GM13977 (cell line): ENCODE measurements at places on chromosomes 2 and 18.
A peak's percentile ranks its signal among the peaks of the same experiment; 100 is the strongest.

DNA sequence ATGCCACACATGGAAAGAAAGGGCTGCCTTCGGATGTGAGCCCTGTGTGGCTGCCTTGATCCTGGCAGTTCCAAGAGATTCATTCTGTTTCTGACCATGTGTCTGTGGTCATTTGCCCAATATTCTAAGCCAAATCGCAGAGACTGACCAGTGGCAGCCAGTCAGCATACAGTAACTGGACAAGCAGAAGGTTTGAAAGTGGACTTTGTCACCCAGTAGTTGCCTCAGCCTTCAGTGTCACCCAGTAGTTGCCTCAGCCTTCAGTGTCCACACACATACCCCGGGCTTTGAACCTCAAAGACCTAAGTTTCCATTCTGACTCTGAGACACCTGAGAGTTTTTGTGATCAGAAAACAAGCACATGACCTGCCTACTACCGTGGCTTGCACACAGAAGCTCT is 5.0 kb downstream of the RFX8 start:
- no peak for DNase-seq

DNA sequence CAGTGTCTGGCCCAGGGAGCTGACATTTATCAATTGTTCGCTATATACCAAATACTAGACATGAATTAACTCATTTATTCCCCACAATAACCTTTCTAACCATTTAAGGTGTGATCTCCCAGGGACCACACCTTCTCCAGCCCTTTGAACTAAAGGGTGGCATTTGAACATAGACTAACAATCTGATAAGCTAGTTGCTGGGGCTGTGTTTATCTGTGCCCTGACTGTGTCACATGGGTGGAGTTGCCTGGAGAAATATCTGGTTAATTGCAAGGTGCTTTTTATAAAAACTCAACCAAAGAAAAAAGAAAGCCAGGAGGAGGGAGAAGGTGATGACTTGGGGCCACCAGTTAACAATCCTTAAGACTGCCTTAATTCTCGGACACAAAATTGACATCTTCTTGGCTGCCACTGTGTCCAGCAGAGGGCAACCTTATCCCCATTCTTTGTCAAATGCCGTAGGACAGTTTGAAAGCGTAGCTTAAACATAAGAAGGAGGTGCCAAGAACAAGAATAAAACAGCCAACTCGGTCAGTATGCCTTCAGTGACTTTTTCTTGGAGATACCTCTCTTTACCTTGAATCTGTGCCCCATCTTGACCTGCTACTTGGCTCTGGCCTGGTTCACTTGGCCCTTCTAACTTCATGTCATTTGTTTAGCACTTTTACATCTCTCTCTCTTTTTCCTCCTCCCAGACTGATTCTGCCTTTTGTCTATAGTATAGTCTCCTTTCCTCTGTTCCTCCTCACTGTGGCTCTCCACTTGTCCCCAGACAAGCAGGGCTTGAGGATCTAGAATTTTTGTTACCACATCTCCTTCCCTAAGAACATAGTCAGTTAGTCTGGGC is 183.4 kb downstream of the MYO3B start:
- DNase-seq, result peak; percentile 36

GRCh38 chr2:98532756-98533155 is 75.6 kb downstream of the COA5 start:
- no peak for DNase-seq

DNA sequence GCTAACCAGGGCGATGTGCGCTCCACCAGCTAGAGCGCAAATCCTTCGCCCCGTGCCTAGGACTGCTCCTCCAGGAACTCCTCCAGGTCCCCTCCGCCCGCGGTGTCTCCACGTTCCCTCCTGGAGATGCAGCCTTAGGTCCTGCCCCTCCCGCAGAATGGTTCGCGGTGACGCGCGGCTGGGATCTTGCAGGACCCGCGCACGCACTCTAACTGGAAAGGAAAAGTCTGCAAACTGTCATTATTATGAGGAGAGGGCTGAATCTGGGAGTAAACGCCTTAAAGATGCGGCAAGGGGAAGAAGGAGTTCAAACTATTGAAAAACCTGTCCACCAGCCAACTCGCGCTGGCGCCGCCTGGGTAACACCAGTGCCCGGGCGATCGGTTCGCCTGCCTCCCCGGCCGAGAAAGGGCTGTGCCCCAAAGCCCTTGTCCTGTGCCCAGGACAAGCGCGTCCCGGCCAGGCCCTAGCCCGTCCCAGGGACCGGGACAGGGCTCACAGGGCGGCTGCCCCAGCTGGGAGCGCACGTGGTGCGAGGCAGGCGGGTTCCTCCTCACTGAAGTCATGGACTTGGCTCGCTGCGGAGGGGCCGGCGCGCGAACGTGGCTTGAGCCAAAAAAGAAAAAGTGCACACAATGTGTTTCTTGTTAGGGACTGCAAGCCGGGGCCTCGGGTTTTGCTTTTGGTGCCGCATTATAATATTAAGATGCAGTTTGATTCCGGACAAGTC is 5.5 kb upstream of the ID2 start:
- no peak for DNase-seq

DNA sequence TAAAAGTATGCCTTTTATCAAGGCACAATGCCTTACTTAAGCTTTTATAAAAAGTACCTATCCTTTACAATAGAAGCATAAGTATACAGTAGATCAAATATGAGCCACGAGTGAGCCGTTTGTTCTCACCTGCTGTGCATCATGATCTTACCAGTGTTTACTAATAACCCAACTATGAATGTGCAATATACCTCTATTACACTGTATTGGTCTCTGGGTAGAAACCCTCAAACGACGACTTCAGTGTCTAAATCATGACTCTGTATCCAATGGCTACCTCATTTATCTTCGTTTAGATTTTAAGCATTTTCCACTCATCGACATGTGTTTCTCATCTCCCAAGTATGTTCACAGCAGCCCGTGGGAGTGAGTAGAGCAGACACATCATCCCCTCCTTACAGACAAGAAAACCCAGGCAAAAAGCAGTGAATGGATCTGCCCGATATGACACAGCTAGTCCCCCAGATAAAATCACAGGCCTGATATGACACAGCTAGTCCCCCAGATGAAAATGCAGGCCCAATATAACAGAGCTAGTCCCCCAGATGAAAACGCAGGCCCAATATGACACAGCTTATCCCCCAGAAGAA is 279.8 kb downstream of the TNS1 start:
- no peak for DNase-seq

GRCh38 chr18:55248495-55248894 is 289.2 kb upstream of the CCDC68 start:
- no peak for DNase-seq

DNA sequence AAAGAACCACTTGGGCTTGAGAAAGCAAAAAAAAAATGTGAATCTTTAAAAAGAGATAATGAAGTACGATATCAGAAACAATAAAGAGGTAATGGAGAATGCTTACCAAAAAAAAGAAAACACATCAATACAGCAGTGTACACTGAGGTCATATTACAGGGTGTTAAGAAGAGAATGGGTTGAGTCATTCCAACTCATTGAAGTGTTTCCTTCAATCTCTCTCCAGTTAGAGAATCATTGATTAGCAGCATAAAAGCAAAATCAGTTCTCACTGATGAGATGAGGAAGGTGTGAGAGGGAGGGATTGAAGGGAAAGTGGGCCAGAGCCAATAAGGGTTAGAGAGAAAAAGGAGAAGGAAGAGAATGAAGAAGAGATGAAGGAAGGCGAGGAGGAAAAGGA is 43.9 kb upstream of the SGPP2 start:
- DNase-seq, result no peak

DNA sequence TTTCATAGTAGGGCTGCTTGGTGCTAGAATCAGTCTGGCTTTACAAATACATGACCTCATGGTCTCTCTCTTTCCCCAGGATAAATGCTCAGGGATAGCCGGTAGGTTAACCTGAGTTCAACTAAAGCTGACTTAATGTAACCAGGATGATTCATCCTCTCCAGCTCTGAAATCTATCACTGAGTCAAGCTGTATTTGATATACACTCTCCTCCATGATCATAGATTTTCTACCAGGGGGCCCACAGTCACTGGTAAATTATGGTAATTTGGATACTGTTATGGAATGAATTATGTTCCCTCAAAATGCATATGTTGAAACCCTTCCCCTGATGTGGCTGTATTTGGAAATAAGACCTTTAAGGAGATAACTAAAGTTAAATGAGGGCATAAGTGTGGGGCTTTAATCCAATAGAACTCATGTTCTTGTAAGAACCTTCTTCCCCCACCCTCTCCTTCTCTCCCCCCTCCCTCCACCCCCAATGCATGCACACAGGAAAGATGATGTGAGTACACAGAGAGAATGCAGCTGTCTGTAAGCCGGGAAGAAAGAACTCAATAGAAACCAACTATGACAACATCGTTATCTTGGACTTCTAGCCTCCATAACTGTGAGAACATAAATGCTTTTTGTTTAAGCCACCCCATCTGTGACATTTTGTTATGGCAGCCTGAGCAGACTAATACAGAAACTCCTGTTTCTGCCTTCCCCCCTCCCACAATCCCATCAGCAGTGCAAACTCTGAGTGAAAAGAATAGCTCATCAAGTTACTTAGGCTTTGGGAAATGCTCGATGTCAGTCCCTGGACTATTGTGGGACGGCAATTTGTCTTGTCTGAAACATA is 134.9 kb upstream of the KYNU start:
- DNase-seq, result no peak

DNA sequence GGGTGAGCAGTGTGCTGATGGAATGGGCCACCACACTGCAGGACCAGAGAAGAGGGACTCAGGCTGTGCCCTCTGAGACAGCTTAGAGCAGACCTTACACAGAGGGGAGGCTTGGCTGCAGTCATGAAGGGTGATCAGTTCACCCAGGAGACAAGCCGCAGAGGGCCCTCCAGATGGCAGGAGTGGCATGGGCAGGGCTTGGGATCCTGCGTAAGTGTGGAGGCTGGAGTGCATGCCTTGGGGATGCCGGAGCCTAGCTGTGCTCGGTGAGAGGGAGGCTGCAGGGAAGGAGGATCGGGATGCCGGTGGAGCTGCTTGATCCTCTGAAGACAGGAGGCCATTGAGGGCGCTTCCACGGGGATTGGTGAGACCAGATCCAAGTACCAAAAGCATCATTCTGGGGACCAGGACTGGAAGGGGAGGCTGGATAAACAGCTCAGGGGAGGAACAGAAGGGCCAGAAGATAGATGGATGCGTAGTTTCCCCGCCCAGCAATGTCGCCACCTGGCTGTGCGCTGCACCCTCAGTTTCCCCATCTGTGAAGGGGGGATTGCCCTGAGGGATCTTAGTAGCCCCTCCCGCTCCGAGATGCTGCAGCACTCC is 163.4 kb downstream of the INHBB start:
- DNase-seq, result no peak

DNA sequence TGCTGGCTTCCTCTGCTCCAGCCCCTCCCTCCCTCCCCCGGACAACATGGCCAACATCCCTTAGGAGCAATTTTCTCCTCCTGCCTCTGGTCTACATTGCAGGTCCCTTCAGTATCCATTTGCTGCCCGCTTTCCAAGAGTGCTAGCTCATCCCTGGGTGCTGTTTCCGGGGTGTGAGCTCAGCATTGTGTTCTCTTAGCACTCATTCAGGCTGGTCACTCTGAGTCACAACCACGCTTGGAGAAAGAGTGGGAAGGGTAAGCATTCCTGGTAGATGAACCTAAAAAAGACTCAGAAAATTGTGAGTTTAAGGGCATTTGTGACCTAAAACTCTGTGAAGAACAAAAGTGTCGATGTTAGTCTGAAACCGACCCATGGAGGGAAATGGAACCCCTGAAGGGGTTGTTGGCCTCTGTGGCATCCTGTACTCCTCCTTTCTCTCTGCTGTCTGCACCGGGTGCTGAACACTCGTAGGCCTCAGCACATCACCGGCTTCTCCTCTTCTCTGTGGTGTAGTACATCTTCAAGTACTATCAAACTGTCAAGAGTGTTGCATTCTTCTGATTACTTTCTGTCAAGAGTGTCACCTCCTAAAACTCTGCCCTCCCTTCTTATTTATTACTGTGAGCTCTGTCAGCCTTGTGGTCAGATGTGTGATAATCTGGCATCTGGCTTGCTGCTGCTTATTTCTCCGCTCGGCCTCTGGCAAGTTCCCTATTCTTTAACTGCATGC is 73.0 kb downstream of the CTNNA2 start:
- DNase-seq, result no peak

- DNase-seq, result no peak
Measured at GRCh38 chr2:56244506-56244905, 60.7 kb downstream of the CCDC85A start.

- DNase-seq, result peak; percentile 90
Measured at GRCh38 chr2:127591221-127591923, 54.6 kb upstream of the GPR17 start.

GRCh38 chr2:59885541-59885940 is 667.9 kb downstream of the BCL11A start:
- DNase-seq, result no peak

GRCh38 chr2:1371082-1371481 is 42.2 kb upstream of the TPO start:
- no peak for DNase-seq

DNA sequence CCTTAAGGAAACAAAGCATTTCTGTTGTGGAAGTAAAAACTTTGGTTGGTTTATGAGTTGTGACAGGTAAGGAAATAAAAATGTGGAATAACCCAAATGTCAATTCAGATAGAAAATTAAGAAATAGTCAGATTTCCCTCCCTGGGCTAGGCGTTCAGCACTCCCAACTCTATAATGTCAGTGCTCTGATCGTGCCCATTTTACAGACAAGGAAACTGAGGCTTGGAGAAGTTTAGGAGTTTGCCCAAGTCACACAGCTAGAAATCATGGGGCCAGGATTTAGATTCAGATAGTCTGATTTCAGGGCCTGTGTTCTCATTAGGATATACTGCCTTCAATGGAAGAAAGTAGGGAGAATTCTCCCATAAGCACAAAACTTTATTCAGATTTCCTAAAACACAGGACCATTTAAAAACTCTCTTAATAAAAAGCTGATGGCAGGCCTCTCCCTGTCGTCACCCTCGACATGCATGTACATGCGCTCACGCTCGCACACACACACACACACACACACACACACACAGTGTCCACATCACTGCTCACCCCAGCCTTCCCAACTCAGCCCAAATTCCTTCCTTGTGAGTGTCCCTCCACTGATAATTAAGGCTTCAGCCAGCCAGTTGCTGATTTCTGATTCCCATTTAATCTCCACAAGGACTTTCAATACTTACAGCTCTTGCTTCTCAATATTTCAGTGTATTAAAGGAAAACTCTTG is 49.1 kb upstream of the SLC14A2 start:
- no peak for DNase-seq

- DNase-seq, result peak; percentile 99
Measured at GRCh38 chr2:231464576-231465540, 574 bp upstream of the NCL start.

DNA sequence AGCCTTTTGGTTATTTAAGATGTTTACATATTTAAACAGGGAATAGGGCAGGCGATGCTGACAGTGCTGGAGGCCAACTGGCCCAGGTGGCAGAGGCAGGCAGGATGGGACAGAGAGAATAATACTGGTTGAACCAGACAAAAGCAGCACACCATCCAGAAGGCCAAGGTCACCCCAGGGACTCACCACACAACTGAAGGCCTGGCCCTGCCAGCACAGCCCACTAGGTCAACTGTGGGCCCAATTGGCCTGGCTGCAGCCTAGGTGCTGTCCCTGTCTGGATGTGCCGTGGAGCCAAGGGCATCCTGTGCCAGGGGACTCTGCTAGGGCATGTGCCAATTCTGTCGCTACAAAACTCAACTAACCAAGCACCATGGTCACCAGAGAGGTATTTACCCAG is 69.2 kb downstream of the RNF152 start:
- DNase-seq, result no peak
